Stimulated activated CD4-positive, alpha-beta T cell treated with anti-CD3 and anti-CD28 coated beads, Interleukin-2, amount 100 ng/mL, for 24 hours (primary cell): ENCODE measurements at places on chromosomes 4 and X.

DNA sequence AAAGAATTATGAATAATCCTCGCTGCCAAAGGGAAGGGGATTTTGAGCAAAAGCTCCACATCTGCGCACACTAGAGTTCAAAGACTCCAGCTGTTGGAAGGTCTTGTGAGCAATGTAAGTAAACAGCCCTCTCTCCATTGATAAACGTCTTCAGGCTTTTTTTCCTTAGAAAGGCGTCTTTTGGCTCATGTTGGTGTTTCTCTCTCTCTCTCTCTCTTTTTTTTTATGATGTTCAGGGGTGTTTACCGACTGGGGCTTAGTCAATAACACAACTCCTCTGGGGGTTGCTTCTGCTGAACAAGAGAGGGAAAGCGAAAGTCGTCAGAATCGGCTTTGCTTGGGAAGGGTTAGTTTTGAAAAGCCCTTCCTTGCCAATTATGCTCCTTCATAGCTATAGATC, 53.2 kb upstream of the C1QTNF7 start:
- DNase-seq = no peak

DNA sequence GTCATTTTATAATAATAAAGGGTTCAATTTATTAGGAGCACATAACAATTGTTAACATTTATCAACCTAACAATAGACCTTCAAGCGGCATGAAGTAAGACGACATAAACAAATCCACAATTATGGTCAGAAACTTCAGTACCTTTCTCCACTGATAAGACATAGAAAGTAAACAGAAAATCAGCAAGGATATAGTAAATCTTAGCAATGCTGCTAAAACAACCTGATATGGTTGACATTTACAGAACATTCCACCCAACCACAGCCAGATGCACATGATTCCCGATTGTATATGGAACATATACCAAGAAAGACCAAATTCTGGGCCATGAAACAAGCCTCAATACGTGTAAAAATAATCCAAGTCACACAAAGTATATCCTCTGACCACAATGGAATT, 71.3 kb downstream of the ZFYVE28 start:
- no peak for DNase-seq

DNA sequence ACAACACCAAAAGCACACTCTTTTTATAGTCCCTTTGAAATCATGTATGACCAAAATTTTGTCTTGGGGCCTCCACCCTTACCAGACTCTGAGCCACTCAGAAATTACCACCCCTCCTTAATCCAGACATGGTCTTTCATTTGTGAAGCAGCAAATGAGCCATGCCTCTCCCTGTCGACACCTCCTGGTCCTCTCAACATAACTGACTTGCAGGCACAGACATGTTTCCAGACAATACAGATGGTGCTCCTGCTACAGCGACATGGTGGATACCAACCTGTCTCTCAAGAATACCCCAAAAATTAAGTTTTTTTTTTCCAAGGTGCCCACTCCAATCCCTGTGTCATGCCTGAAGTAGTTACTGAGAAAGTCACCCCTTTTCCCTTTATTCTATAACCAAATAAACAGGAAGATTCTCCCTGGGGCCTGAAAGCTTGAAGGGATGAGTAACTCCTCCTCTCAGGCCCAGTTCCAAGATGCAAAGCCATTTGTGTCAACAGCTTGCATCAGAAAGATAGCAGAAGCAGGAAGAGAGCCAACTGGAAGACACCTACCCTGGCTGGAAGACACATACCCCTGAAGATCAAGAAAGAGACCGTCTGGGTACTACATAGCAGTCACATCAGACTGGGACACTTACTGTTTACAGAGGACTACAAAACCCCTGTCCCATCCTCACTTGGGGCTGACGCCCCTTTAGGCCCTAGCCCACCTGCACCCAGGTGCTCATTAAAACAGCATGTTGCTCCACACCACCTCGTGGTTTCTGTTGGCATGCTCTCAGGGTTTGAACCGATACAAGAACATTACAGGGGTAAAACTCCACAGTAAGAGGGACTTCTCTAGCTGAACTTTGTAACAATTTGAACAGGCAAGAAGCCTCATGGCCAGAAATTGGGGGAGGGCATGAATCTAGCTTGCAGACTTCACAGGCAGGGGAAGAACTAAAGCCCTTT, 5.5 kb upstream of the UGT2B17 start:
- DNase-seq = no peak

DNA sequence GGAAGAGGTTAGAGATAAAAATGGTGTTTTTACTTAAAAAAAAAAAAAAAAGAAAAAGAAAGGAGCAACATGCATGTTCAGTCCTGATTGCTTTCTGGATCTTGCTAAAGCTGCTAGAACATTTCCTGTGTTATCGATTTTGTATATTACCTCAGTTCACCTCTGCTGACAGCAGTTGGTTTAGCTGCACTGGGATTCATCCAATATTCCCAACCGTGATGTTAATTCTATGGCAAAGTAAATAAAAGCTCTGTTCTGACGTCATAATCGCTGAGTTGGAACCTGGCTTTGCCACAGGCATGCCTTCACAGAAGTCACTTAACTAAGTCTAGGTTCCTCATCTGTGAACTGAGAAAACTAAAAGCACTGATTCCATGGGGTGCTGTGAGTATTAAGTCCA, 90.7 kb upstream of the SORBS2 start:
- DNase-seq = no peak

GRCh38 chr4:94689155-94689860, 68.4 kb upstream of the BMPR1B start:
- no peak for DNase-seq

- no peak for DNase-seq
Measured at GRCh38 chr4:83247415-83248357, 36.9 kb downstream of the COQ2 start.

- DNase-seq = no peak
Measured at GRCh38 chr4:89000844-89001360, 56.1 kb downstream of the FAM13A start.

- DNase-seq = no peak
Measured at GRCh38 chrX:10617999-10618351, 2.4 kb downstream of the MID1 start.

DNA sequence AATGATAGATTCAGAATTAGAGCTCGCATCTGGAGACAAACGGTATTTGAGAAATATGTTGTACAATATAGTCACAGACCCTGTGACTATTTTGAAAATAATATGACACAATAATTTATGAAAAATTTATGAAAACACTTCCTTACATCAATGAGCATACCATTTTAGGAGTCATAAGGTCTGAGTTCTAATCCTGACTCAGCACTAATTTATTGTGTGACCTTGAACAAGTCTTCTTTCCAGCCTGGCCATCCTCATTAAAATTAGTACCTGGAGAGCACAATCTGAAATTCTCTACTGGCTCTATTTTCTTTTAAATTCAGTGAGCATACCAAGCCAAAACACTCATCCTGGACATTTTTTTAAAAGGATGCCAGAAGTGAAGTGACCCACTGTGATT, 622.3 kb downstream of the SMARCA1 start:
- no peak for DNase-seq

DNA sequence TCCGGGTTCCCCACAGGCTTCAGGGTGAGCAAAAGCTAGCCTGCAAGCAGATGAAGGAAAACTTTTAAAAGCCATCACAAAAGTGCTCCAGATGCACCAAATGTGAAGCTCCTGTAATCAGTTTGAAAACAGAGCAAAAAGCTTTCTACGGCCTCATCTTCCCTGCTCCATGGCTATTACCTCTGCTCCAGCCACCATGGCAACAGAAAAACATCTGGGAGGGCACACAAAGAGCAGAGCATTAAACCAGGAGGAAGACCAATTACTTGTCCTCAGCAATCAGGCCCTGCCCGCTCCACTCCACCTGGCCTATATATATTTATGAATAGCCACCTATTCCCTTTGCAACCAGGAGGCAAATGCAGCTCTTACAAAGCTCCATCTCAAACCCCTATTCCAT, 33.6 kb downstream of the TMEM154 start:
- no peak for DNase-seq

- no peak for DNase-seq
Measured at GRCh38 chr4:154406018-154406795, 85.4 kb downstream of the DCHS2 start.

- DNase-seq = no peak
Measured at GRCh38 chr4:137668885-137669545, 136.7 kb upstream of the PCDH18 start.

- no peak for DNase-seq
Measured at GRCh38 chr4:46393606-46394005, 3.7 kb upstream of the GABRA2 start.

GRCh38 chrX:23374291-23374690, 39.6 kb downstream of the PTCHD1 start:
- DNase-seq = no peak

DNA sequence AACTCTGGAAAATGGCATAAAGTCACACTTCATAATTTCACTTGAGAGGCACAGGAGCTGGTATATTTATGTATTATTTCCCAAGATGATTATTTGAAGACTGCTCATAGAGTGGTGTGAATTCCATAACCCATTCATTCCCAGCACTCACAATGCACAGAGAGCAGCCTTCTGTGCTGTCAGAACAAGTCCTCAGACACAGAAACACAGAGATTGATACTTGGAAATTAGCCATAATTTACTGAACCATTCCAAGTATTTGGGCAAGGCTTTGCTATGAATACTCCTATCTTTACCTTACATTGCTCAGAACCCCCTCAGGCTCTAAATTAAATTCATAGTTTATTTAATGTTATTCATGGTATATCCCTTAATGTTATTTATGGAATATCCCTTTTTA, 53.6 kb downstream of the PABPC4L start:
- no peak for DNase-seq

- DNase-seq = no peak
Measured at GRCh38 chrX:115093191-115093590, 75.8 kb upstream of the IL13RA2 start.

DNA sequence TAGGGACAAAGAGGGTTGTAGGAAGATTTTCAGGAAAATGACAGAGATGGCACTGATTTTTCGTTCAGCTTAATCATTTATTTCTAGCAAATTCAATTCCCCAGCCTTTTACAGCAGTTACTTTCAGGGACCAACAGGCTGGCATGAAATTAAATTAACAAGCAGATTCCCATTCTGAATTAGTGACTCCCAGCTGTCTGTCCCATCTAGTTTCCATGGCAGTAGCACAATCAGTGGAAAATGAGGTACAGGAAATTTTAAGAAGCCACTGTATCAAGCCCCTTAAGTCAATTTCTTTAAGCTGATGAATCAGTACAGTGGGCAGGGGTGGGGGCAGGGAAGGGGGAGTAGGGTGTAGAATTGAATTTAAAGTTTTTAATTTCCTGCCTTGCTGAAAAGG, 121.1 kb upstream of the TEX13C start:
- no peak for DNase-seq

DNA sequence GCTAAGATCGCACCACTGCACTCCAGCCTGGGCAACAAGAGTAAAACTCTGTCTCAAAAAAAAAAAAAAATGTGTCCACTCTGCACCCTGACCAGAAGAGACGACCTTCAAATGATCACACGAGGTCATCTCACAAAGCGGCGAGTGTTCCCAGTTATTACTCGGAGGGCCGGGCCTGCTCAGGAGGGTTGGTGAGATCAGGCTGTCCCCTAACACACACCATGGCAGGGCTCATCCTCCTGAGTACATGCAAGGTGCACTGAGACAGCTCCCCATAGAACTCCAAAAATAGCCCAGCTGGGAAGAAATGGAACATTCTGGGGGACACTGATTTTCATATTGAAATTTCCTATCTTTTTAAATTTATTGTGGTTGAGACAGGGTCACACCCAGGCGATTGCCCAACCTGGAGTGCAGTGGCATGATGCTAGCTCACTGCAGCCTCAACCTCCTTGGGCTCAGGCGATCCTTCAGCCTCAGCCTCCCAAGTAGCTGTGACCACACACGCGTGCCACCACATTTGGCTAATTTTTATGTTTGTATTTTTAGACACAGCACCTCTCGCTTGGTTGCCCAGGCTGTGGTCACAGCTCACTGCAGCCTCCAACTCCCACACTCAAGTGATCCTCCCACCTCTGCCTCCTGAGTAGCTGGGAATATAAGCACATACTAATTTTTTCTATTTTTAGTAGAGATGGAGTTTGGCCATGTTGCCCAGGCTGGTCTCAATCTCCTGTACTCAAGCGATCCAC, 51.5 kb downstream of the DHRSX start:
- DNase-seq = no peak

DNA sequence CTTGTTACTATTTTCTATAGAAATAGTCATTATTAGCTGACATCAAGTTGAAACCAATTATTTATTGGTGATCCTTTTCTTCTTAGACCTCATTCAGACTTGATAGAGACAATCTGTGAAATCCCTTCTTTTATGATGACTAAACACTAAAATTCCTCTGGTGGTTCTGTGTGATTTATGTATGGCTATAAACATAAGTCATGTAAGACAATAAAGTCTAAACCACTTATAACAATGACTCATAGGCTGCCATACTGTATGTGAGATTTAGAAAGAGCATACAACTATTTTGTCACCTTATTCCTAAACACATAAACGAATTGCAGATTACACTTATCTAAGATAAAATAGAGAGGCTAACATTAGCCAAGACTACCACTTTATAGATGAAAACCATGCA, 101.1 kb upstream of the PRR32 start:
- no peak for DNase-seq

DNA sequence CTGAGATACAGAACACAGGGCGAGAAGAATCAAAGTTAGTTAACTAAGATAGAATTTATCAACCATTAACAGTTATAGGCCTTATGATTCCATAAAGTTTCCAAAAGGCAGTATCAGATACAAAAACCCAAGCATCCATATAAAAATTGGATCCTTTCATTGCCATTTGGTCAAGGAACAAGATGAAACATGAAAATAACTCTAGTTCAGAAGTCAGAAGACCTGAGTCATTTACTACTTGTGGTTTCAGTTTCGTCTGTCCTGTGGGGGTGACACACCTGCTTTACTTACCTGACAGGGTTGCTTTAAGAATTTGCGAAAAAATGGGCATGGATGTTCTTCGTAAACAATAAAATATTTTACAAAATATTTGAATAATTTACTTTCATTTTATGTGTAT, 130.8 kb downstream of the ANAPC10 start:
- DNase-seq = no peak

DNA sequence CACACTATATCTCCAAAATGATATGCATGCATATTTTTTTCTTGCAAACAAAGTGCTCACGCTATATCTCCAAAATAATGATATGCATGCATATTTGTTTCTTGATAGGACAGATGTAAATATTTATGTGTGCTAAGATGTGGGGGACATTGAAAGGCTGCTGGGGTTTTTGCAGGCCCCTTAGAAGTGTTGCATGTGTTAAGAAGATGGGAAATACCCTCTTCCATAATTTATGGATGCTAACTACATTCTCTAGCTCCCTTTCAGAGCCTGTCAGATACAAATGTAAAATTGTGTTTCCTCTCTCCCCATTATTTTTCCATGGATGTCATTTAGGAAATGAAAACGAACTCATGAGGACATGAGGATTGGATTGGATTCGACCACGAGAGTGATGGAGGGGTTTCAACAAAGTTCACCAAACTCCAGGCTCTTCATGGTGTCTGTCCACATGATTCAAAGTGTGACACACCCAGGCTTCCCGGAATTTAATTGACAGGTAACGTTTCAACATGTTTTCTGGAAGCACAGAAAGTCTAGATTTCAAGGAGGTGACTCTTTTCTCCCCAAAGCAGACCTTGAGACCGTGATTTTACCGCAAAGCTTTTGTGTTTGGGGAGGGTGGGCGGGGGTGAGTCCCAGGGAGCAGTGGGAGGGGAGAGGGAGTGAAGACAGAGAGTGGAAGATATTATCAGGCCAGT, 94.4 kb upstream of the CD99 start:
- DNase-seq = no peak

GRCh38 chr4:82802911-82803310, 4.3 kb upstream of the SCD5 start:
- DNase-seq = no peak
